H7 (cell line): ENCODE measurements at places on chromosomes 11 and 22. TPM values are rescaled to one million over a fixed set of nuclear protein-coding genes. Genes with fewer than 3 reads are reported as not detected.

FOLR1 gene
- total RNA-seq: 0.41 and 1.3 TPM in 2 replicates

OR8G5 gene
- total RNA-seq: not detected in 2 replicates

DNA sequence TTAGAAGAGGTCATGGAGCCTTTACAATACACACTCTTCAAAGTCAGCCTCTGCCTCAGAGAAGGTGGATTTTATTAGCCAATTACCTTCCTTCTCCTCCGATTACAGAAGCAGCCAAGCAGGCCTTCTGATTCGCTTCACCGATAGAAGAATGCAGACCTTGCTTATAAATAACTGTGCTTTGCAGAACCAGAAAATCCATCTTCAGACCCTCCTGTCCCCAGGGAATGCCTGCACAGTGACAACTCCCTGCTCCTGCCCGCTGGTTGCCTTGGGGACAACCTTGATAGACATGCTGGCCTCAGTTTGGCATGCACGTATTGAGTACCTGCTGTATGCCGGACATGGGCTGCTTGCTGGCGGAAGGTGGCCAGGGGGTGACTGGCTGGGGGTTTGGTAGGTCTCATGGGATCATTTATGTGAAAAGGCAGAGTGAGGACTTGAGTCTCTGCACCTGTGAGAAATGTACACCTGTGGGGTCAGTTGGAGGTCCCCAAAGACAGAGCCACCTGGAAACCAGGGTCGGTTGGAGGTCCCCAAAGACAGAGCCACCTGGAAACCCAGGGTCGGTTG lies 1238.7 kb downstream of the BRD1 start:
- DNase-seq: no peak

DNA sequence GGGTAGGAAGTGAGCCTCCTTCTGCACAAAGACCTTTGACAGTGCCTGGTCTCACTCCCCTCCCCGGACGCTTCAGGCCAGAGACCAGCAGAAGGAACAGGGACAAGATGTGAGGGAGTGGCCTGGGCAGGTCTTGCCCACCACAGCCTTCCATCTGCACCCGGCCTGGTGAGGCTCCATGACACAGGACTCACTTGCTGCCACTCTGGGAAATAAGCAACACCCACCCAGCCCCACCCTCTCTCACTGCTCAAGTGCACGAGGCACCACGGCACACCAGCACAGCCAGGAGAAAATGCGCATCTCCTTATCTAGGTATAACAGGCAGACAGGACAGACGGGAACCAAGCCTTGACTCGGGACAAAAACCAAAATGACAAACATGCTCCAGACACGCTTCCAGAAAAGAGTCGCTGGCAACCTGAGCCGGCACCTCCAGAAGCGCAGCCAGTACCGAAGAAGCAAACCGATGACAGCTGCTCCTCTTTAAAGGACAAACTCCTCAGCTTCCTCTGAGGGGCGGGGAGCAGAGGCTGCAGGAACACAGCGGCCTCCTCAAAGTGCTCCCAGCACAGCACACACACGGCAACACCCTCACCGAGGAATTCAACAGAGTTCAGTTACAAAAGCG lies 41.7 kb downstream of the BRD1 start:
- peak; percentile 52 for DNase-seq

- no peak for DNase-seq
Measured at GRCh38 chr11:58330861-58331260, 28.0 kb downstream of the OR5B17 start.

- DNase-seq: peak; percentile 50
Measured at GRCh38 chr22:49574881-49575702, 252.6 kb downstream of the BRD1 start.

GRCh38 chr11:63837739-63838138 lies 1.2 kb upstream of the MARK2 start:
- no peak for DNase-seq

DNA sequence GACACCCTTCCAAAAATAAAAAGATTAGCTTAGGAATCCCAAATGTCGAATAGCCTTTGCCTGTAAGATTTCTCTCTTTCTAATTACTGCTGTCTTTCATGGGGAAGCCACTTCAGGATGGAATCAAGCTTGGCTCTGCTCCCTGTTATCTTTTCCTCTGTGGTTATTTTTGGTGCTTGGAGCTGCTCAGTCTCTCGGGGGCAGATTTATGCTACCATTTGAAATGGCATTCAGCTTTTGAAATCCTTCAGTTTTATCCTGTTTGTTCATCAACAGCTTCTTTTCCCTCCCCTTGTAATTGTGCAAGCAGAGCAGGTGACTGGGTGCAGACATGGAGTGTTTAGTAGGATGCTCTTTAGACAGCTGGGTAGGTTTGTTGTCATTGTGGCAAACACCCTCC lies 111.0 kb downstream of the DBX1 start:
- no peak for DNase-seq

DNA sequence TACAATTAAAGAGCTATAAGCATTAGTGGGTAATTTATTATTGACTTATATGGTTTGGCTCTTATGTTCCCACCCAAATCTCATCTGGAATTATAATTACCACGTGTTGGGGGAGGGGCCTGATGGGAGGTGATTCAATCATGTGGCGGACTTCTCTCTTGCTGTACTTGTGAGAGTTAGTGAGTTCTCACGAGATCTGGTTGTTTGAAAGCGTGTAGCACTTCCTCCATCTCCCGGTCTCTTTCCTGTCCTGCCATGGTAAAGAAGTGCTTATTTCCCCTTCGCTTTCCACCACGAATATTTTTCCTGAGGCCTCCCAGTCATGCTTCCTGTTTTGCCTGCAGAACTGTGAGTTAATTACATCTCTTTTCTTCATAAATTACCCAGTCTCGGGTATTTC lies 28.1 kb upstream of the CHORDC1 start:
- no peak for DNase-seq

- DNase-seq: no peak
Measured at GRCh38 chr11:101721270-101721669, 137.5 kb upstream of the TRPC6 start.

- DNase-seq: no peak
Measured at GRCh38 chr11:95993438-95994298, 69.8 kb upstream of the MTMR2 start.

- peak; percentile 33 for DNase-seq
Measured at GRCh38 chr11:90698238-90698637, 475.4 kb upstream of the CHORDC1 start.

- DNase-seq: no peak
Measured at GRCh38 chr11:110431051-110431672, 1.4 kb downstream of the FDX1 start.

DNA sequence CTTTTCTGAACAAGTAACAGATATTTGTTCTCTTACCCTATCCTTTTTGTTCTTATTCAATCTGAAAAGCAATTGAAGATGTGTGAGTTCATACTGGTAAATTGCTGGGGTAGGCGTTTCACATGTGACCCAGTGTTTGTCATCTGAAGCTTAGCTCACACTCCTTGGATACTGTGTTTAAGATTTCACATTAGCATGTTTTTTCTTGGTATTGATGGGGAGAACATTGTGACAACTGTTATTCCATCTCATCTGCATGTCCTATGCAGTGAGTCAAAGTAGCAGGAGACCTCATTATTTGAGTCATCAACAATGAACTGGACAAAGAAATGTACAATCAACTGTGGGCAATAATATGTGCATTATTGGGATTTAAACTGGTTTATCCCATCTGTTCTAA lies 691.6 kb upstream of the ANO5 start:
- DNase-seq: no peak
